RWPE2 (cell line): ENCODE measurements at places on chromosomes 2 and 18.

DNA sequence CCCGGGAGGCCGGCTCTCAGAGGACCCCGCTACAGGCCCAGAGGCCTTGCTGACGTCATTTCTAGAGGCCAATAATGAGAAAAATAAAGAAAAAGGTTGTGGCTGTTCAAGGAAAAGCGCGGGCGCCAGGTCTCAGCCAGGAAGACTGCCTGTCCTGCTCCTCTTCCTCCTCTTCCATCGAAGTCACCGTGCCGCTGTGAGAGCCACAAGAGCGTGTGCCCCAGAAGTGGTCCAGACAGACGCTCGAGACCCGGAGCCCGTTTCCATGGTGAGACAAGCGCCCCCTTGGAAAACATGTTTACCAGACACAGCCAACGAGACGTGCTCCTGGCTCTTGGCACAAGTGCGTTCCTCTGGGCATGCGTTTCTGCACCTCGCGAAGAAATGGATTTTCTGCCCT is 210.5 kb downstream of the HDAC4 start:
- peaks cover 4% of the 10 kb centered on the region; the same call in 1 of the 2 replicates for H3K36me3 ChIP-seq
- DNase-seq: no peak
- H3K4me3 ChIP-seq: no peak overlapping the region
- no peaks in the 10 kb centered on the region for H3K4me1 ChIP-seq

DNA sequence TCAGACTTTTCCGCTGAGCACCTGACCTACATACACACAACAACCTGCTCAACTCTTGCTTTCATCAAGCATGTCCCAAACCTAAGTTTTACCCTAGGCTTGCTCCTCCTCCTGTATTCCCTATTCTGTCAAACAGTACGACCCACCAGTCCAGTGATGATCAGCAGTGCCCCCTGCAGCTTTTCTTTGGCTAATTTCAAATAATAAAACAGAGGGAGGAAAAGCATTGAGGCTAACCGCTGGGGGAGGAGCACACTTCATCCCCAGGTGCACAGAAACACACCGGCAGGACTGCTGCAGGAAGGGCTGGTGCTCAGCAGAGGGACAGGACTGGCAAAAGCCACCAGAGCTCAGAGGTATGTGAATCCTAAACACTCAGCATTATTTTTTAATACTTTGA is 21.2 kb downstream of the E2F6 start:
- no peak overlapping the region for H3K4me3 ChIP-seq
- DNase-seq: no peak
- no peak overlapping the region for H3K27ac ChIP-seq
- no peaks in the 10 kb centered on the region for H3K4me1 ChIP-seq

- no peak for DNase-seq
- peaks cover 31% of the 10 kb centered on the region for H3K4me1 ChIP-seq
- H3K4me3 ChIP-seq: no peak overlapping the region
- peaks cover 35% of the 10 kb centered on the region for H3K36me3 ChIP-seq
- H3K27ac ChIP-seq: no peak overlapping the region
Observed at GRCh38 chr2:219282375-219282774, 3.2 kb downstream of the DNAJB2 start.

DNA sequence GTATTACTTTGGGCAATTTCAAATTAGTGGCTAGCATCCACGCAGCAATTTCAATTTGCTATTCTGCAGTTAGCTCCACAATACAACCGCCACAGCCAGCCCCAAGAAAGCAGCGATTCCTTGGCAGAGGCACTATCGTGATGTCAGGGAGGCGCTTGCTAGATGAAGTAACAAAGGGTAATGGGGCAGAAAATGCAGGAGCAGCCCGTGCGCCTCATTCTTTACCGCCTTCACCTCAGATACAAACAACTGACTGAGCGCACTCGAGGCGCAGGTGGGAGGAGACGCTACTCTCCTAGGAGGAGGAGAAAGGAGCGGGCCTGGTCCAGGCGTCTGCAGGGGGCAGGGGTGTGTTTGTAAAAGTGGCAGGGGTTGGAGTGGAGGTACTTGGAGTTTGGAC is 76.9 kb upstream of the ASB18 start:
- H3K27ac ChIP-seq: no peak overlapping the region
- DNase-seq: no peak
- no peaks in the 10 kb centered on the region for H3K36me3 ChIP-seq
- no peak overlapping the region for H3K4me3 ChIP-seq
- no peaks in the 10 kb centered on the region for H3K4me1 ChIP-seq
- H3K27me3 ChIP-seq: no peaks in the 10 kb centered on the region

GRCh38 chr2:5748946-5749345 is 56.8 kb downstream of the SOX11 start:
- no peak overlapping the region for H3K4me3 ChIP-seq
- H3K27ac ChIP-seq: no peak overlapping the region
- DNase-seq: no peak
- no peaks in the 10 kb centered on the region for H3K4me1 ChIP-seq

- no peaks in the 10 kb centered on the region for H3K27me3 ChIP-seq
- peak overlapping the region; percentile 90 for H3K27ac ChIP-seq
- H3K36me3 ChIP-seq: peaks cover 4% of the 10 kb centered on the region
- H3K4me3 ChIP-seq: no peak overlapping the region
- peaks cover 45% of the 10 kb centered on the region for H3K4me1 ChIP-seq
Observed at GRCh38 chr18:70333757-70334156, 44.9 kb downstream of the SOCS6 start.

DNA sequence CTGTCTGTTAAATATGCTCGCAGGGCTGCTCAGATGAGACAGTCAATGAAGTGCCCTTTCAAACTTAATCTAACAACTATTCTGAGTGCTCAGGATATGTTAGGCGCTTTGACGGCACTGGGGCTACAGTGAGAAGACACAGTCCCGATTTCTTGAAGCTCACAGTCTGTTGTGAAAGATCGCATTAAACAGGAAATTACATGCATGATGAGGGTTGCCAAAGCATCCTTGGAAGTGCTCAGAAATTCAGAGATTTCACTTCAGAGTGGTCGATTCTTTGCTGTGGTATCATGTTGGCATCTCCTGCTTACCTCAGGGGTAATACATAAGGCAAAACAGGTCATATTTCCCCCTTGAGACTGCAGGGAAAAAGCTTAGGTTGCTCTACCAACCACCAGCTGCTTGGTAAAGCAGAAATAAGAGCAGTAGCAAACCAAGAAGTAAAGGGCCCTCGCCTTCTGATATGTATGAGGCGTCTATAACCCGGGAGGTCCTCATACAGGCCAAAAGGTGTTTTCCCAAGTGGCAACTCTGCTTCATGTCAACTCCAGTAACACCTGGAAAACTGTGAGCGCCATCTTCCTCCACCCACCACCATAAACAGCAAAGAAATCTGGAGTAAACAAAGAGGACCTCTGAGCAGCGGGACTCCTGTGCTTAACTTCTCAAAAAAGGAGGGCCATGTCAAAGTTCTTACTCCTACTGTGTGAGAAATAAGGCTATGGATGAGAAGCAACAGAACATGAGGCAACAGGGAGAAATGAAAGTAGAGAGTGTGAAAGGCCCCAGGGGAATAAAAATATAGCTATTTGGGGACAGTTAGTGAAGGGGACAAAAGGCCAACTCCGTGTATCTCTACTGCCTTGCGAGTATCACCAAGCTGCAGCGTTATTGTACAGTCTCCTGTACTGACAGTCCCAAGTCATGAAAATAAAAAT is 79.3 kb downstream of the CLHC1 start:
- H3K4me1 ChIP-seq: peaks cover 42% of the 10 kb centered on the region
- H3K27me3 ChIP-seq: no peaks in the 10 kb centered on the region
- no peak for DNase-seq
- no peak overlapping the region for H3K4me3 ChIP-seq
- no peaks in the 10 kb centered on the region for H3K36me3 ChIP-seq

- H3K27ac ChIP-seq: no peak overlapping the region
- no peak for DNase-seq
- H3K4me3 ChIP-seq: no peak overlapping the region
- no peaks in the 10 kb centered on the region for H3K27me3 ChIP-seq
- no peaks in the 10 kb centered on the region for H3K36me3 ChIP-seq
Observed at GRCh38 chr18:3221496-3221895, 1.7 kb upstream of the MYOM1 start.

GRCh38 chr2:66692521-66693054 is 257.7 kb downstream of the MEIS1 start:
- no peaks in the 10 kb centered on the region for H3K4me1 ChIP-seq
- H3K27ac ChIP-seq: no peak overlapping the region
- no peak overlapping the region for H3K4me3 ChIP-seq
- no peaks in the 10 kb centered on the region for H3K36me3 ChIP-seq

- H3K27ac ChIP-seq: no peak overlapping the region
- no peaks in the 10 kb centered on the region for H3K36me3 ChIP-seq
Observed at GRCh38 chr18:76448256-76449110, 46.6 kb downstream of the ZNF516 start.

- H3K36me3 ChIP-seq: no peaks in the 10 kb centered on the region
- H3K4me3 ChIP-seq: no peak overlapping the region
- no peaks in the 10 kb centered on the region for H3K4me1 ChIP-seq
- no peak overlapping the region for H3K27ac ChIP-seq
- H3K27me3 ChIP-seq: no peaks in the 10 kb centered on the region
Observed at GRCh38 chr2:59866436-59866835, 687.0 kb downstream of the BCL11A start.

GRCh38 chr18:78896111-78896905 is 83.3 kb upstream of the SALL3 start:
- no peak for DNase-seq
- H3K4me1 ChIP-seq: no peaks in the 10 kb centered on the region
- H3K27ac ChIP-seq: no peak overlapping the region
- H3K4me3 ChIP-seq: no peak overlapping the region

- no peaks in the 10 kb centered on the region for H3K4me1 ChIP-seq
- H3K4me3 ChIP-seq: no peak overlapping the region
- no peaks in the 10 kb centered on the region for H3K36me3 ChIP-seq
- H3K27ac ChIP-seq: no peak overlapping the region
Observed at GRCh38 chr2:240719676-240720545, 28.2 kb downstream of the AQP12A start.

DNA sequence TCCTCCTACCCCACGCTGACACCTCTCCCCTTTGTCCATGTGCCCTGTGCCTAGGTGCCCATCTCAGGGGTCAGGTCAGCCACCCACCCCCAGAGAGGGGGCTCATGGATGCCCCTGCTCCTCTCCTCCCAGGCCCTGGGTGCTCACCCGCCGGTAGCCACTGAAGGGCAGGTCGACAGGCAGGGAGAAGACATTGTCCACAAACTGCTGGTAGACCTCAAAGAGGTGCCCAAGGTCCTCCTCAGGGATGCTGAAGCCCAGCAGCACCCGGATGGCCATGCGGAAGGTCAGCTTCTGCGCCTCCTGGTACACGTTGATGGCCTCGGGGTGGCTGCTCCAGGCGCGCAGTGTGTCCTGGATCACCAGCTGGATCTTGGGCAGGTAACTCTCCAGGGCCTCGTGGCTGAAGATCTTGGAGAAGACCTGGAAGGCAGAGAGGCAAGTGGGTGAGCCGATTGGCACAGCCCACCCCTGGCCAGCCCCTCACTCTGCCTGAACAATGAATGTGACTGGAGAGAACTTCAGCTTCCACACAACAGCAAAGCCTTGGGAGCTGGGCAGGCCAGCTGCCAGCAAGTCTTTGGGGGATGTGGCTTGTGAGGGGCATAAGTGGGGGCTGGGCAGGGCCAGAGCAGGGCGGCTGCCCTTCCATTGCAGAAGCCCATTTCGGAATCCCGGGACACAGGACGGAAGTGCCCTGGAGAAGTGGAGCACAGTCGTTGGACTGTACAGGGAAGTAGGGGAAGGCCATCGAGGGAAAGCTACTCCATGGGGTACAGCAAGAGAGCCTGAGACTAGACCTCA is 12.5 kb downstream of the CYP26B1 start:
- no peak overlapping the region for H3K4me3 ChIP-seq
- peak; percentile 46 for DNase-seq
- H3K27ac ChIP-seq: no peak overlapping the region
- peaks cover 5% of the 10 kb centered on the region for H3K4me1 ChIP-seq

GRCh38 chr2:185145316-185146121 is 547.2 kb downstream of the ZNF804A start:
- no peaks in the 10 kb centered on the region for H3K27me3 ChIP-seq
- H3K4me1 ChIP-seq: no peaks in the 10 kb centered on the region
- no peak for DNase-seq

DNA sequence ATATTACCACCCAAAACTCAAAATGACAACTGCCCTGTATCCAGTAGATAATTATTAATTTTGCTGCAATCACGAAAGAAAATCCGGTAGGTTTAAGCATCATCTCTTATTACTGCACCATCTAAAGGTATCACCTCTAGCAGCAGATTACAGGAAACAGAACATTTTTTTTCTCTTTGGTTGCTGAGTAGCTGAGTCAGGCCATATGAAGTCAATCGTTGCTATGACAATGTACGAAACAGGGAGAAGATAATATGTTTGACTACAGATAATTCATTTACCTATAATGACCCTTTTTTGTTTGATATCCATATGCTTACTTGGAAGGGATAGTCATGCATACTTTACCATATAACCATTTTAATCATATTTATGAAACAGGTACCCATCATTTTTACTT is 831.6 kb upstream of the CHAC2 start:
- H3K4me3 ChIP-seq: no peak overlapping the region
- no peak for DNase-seq
- peaks cover 32% of the 10 kb centered on the region for H3K4me1 ChIP-seq

DNA sequence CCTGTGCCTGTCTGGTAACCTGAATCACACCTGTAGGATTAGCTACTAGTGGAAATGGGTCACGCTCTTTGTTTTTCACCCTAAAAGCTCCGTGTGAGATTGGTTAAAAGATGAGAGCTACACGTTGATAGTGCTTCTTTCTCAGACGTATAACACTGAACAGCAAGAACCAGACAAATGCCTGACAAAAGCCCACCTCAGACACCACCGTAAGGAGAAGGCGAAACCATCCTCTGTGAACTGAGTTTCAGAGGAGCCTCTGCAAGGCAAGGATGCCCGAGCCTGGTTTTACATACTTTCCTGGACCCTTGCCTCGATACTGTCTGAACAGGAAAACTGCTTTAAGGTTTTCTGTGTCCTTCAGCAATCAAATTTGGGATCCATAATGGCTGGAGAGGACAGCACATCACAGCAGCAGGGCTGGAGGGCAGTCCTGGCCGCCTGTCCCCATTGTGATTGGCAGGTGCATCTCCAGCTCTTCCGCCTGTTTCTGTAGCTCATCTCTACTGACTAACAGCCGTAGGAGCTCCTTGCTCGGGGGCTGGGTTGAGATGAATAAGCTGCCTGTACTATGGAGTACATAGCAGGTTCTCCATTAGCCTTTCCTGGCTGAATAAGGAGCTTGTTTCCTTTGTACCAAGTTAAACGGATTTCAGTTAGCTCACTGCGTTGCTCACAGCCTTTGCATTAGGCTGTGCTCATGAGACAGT is 155.5 kb downstream of the MYT1L start:
- no peaks in the 10 kb centered on the region for H3K36me3 ChIP-seq
- H3K27me3 ChIP-seq: peaks cover 2% of the 10 kb centered on the region
- H3K27ac ChIP-seq: no peak overlapping the region
- no peaks in the 10 kb centered on the region for H3K4me1 ChIP-seq
- no peak for DNase-seq
- H3K4me3 ChIP-seq: no peak overlapping the region

DNA sequence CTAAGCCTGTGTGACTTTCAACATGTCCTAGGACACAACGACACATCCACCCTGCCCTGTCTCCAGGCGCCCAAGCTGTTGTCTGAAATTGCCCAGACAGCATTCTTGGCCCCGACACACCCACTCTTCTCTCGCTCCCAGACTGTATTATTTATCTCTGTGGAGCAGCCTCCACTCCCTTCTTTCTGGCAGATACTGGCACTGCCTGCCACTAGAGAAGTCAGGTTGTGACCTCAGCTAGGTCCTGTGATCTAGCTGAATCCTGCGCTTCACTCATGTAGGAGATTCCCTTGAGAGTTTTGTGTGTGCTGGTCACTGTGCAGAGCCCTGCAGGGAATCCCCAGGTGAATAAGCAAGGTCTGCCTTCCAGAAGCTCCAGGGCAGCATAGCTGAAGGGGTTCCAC is 77.1 kb upstream of the TNP1 start:
- no peaks in the 10 kb centered on the region for H3K27me3 ChIP-seq
- H3K27ac ChIP-seq: no peak overlapping the region
- H3K36me3 ChIP-seq: no peaks in the 10 kb centered on the region
- DNase-seq: no peak
- H3K4me3 ChIP-seq: no peak overlapping the region
